ENCODE measurements at places on chromosomes 4 and X.

DNA sequence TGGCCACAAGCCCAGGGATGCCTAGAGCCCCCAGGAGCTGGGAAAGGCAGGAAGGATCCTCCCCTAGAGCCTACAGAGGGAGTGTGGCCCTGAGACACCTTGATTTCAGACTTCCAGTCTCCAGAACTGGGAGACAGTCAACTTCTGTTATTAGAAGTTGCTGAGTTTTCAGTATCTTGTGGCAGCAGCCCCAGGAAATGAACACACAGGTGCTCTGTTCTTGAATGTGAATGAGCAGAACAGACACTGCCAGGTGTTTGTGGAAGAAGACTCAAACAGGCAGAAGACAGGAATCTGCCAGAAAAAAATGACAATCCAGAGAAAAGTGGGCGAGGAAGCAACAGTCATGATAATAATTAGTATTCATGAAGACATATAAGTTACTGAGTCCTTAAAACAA, 64.5 kb upstream of the STS start:
- peak overlapping the region; percentile 75 for H3K27ac ChIP-seq
- H3K4me1 ChIP-seq = peaks cover 37% of the 10 kb centered on the region
- no peak overlapping the region for H3K4me3 ChIP-seq
- H3K27me3 ChIP-seq = no peaks in the 10 kb centered on the region
- H3K36me3 ChIP-seq = peaks cover 11% of the 10 kb centered on the region

DNA sequence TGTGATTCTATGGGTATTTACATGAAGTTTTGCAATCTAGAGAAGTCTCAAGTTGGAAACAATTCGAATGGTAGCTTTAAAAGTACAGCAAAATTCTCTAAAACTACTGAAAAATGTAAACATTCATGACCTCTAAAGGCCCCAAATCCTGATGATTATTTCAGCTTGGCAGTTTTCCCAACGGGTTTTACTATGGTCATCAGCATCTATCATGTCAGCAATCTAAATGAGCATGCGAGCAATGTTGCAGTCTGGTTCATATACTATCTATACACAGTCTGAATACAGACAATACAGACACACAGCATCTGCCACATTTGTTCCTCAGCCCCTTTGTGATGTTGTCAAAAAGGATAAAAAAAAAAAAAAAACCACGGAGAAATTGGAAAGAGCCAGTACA, 790.3 kb upstream of the HTR2C start:
- H3K27me3 ChIP-seq = no peaks in the 10 kb centered on the region
- no peak overlapping the region for H3K4me3 ChIP-seq
- H3K4me1 ChIP-seq = no peaks in the 10 kb centered on the region

DNA sequence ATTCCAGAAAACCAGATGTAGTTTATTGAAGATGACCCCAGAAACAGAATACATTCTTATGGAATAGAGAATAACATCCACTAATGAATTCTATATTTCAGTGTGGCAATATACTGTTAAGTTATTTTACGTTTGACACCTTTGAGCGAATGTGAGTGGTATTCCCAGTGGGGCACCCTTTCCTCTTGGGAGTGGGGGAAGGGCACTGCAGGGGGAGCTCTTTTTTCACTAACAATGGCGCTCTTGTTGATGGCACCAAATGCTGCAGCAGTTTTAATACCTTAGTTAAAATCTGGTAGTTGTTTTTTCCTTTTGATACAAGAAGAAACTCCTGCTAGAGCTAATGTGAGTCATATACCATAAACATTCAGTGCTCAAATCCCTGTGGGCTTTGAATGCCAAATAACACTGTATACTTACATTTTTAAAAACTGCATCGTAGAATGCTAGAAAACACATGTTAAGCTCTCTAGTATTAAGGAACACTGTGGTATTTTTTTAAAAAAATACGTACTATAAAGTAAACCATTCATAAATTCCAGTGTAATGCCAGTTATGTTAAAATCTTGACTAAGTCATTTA, 178.5 kb downstream of the DCHS2 start:
- H3K27me3 ChIP-seq = no peaks in the 10 kb centered on the region
- H3K36me3 ChIP-seq = no peaks in the 10 kb centered on the region
- no peak overlapping the region for H3K27ac ChIP-seq

GRCh38 chr4:158056689-158057245, 116.1 kb downstream of the GASK1B start:
- no peaks in the 10 kb centered on the region for H3K36me3 ChIP-seq
- no peak overlapping the region for H3K27ac ChIP-seq
- H3K4me3 ChIP-seq = no peak overlapping the region
- H3K4me1 ChIP-seq = peaks cover 6% of the 10 kb centered on the region
- H3K27me3 ChIP-seq = no peaks in the 10 kb centered on the region
- DNase-seq = no peak

- H3K4me3 ChIP-seq = no peak overlapping the region
- H3K4me1 ChIP-seq = peaks cover 7% of the 10 kb centered on the region
- H3K27ac ChIP-seq = no peak overlapping the region
- no peaks in the 10 kb centered on the region for H3K36me3 ChIP-seq
- DNase-seq = no peak
- peaks cover 58% of the 10 kb centered on the region for H3K27me3 ChIP-seq
Measured at GRCh38 chr4:4383085-4383484, 3.8 kb upstream of the NSG1 start.

GRCh38 chrX:25011589-25012432, 4.0 kb downstream of the ARX start:
- H3K4me3 ChIP-seq = peak overlapping the region; percentile 57
- no peak for DNase-seq
- peaks cover 83% of the 10 kb centered on the region for H3K27me3 ChIP-seq
- peaks cover 26% of the 10 kb centered on the region for H3K4me1 ChIP-seq
- H3K36me3 ChIP-seq = no peaks in the 10 kb centered on the region
- no peak overlapping the region for H3K27ac ChIP-seq
